ENCODE measurements at places on chromosomes 3 and 15. TPM values are rescaled to one million over a fixed set of nuclear protein-coding genes. Genes with fewer than 3 reads are reported as not detected.

GRCh38 chr15:94412979-94413746 is 181.8 kb downstream of the MCTP2 start:
- DNase-seq: peak; percentile 54

Gene KLHL6
- total RNA-seq: 0.13 TPM

Gene STAC
- 2.2 TPM for total RNA-seq

GRCh38 chr15:91306144-91306543 is 206.1 kb downstream of the SV2B start:
- DNase-seq: no peak

GRCh38 chr15:96054621-96055020 is 275.9 kb upstream of the NR2F2 start:
- DNase-seq: no peak

DNA sequence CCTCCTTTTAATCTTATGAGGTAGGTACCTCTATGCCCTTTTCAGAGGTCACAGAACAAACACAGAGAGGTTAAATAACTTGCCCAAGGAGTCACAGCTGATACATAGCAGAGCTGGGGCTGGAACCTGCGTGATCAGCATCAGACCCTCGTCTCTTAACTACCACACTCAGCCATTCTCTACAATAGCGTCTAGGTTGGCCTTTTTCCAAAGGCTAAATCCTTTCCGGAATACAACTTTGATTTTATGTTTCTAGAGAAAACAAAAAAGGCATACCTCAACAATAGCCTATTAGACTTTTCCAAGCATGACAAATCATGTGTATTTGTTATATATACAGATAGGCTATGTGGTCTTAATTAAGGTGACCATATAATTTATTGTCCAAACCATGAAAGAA is 187.2 kb downstream of the RORA start:
- no peak for DNase-seq

Gene SLC38A3
- 0.42 TPM for total RNA-seq

Gene EPHB1
- not detected for total RNA-seq
